ENCODE measurements at places on chromosomes 7 and 10. TPM values are rescaled to one million over a fixed set of nuclear protein-coding genes. Genes with fewer than 3 reads are reported as not detected.

DNA sequence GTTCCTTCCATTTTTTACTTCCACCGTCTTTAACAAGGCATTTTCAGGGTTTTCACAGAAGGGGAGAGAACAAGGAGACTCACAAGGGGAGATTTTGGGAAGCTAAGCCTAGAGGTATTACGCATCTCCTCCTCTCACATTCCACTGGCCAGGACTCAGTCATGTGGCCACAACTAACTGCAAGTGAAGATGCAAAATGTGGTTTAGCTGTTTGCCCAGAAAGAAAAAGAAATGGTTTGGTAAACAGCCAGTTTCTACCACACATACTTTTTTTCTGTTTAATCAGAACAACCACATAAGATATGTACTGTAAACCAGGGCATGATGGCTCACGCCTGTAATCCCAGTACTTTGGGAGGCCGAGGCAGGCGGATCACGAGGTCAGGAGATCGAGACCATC is 21.4 kb upstream of the HELLS start:
- H3K27ac ChIP-seq: no peak overlapping the region
- H3K36me3 ChIP-seq: no peaks in the 10 kb centered on the region
- H3K4me3 ChIP-seq: no peak overlapping the region
- DNase-seq: no peak

- H3K27ac ChIP-seq: no peak overlapping the region
- no peak overlapping the region for H3K4me3 ChIP-seq
- no peak for DNase-seq
- H3K27me3 ChIP-seq: no peaks in the 10 kb centered on the region
Measured at GRCh38 chr7:115135146-115135545, 213.3 kb downstream of the MDFIC start.

Gene TMEM178B
- not detected for total RNA-seq

Gene ASL
- total RNA-seq: 28.8 TPM

Gene SHTN1
- total RNA-seq: 0.54 TPM

DNA sequence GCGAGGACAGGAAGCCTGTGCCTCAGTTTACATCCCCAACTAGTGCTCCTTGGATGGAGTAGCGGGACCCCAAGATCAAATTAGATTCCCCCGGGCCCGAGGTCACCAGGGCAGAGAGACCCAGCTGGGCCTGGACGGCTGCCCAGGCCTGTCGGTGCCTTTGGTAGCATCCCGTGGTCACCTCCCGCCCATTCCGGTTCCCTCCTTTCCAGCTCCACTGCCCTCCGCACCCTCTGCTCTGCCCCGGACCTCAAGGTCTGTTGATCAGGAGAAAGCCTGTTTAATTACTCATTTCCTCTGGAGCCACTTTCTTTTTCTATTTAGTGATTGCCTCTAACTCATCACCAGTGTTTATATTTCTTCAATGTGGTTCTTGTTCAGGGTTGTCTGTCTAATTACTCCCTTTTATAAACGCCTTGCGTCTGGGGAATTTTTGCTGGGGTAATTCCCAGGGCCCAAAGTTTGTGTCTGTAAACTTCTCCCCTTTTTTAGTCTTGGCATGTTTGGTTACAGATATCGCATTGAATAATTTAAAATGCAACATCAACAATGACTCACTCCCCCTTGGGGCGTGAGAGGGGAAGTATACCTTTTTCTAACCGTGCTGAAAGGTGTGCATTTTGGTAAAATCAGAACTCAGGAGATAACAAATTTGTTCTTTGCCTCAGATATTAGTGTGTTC is 1.9 kb downstream of the FOXK1 start:
- peak overlapping the region; percentile 94 for H3K27ac ChIP-seq
- H3K4me1 ChIP-seq: peaks cover 20% of the 10 kb centered on the region
- no peaks in the 10 kb centered on the region for H3K27me3 ChIP-seq
- H3K4me3 ChIP-seq: peak overlapping the region; percentile 91

Gene PLEKHS1
- not detected for total RNA-seq

DNA sequence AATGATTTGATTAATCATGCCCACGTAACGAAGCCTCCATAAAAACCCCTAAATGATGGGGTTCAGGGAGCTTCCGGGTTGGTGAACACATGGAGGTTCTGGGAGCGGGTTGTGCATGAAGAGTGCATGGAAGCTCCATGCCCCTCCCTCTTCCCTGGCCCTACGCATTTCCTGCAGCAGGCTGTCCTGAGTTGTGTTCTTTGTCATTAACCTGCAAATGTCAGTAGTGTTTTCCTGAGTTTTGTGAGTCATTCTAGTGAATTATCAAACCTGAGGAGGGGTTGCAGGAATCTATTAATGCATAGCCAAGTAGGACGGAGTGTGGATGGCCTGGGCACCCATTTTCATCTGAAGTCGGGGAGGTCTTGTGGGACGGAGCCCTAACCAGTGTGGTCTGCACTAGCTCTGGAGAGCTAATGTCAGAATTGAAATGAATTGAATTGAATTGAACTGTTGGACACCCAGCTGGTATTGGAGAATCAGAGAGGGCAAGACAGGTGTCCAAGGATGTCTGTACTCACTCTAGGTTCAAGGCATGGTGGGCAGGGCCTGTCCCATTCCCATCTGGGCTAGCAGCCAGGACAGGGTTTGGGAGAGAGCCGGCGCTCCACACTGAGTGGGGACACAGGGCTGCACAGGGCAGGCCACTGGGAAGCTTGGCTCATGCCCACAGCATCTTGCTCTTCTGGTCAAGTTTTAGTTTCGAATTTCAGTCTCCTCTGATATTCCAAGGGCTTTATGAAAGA is 22.3 kb upstream of the ARHGAP22 start:
- no peak for DNase-seq
- H3K27me3 ChIP-seq: peaks cover 25% of the 10 kb centered on the region
- H3K4me3 ChIP-seq: no peak overlapping the region
- H3K4me1 ChIP-seq: no peaks in the 10 kb centered on the region

- no peak for DNase-seq
- no peaks in the 10 kb centered on the region for H3K4me1 ChIP-seq
- no peak overlapping the region for H3K4me3 ChIP-seq
Measured at GRCh38 chr7:114789161-114789560, 132.7 kb upstream of the MDFIC start.

DNA sequence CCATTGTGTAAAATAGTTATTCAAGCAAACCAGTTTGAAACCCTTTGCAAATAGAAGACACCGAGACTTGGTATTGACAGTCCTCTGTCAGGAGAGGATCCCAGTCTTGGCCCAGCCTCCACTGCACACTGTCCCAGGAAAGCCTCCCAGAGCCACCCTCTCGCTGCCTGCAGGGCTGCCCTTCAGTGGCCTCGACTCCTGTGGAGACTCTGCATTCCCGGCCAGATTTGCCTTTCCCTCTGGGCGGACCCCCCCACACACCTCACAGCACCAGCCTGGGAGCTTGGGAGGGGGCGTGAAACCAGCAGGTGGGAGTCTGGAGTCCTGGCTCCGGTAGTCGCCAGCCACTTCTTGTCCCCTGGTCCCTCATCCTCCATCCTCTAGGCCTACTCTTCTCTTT is 48.7 kb downstream of the GRK5 start:
- H3K27me3 ChIP-seq: no peaks in the 10 kb centered on the region
- H3K4me3 ChIP-seq: no peak overlapping the region
- peaks cover 8% of the 10 kb centered on the region for H3K4me1 ChIP-seq
- no peak overlapping the region for H3K27ac ChIP-seq
- peaks cover 5% of the 10 kb centered on the region for H3K36me3 ChIP-seq
- no peak for DNase-seq

DNA sequence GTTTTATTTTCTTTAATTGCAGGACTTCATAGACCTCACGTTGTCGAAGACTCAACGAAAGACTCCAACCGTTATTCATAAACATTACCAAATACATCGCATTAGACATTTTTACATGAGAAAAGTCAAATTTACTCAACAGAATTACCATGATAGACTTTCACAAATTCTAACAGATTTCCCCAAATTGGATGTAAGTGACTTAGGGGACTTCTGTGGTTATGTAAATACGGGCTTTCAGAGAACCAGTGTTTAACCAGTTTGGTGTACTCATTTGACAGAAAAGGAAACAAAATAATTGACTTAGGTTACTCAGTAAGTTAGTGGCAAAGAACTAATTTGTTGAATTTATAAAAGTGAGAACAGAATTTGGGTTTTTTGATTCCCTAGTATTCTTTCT is 4.2 kb downstream of the GTPBP4 start:
- no peak overlapping the region for H3K4me3 ChIP-seq
- peaks cover 19% of the 10 kb centered on the region for H3K4me1 ChIP-seq
- H3K27ac ChIP-seq: no peak overlapping the region
- H3K27me3 ChIP-seq: no peaks in the 10 kb centered on the region
- no peak for DNase-seq

- no peak overlapping the region for H3K27ac ChIP-seq
- no peak for DNase-seq
- peaks cover 20% of the 10 kb centered on the region for H3K27me3 ChIP-seq
- no peak overlapping the region for H3K4me3 ChIP-seq
- H3K4me1 ChIP-seq: no peaks in the 10 kb centered on the region
Measured at GRCh38 chr7:69659983-69660382, 61.7 kb downstream of the AUTS2 start.

DNA sequence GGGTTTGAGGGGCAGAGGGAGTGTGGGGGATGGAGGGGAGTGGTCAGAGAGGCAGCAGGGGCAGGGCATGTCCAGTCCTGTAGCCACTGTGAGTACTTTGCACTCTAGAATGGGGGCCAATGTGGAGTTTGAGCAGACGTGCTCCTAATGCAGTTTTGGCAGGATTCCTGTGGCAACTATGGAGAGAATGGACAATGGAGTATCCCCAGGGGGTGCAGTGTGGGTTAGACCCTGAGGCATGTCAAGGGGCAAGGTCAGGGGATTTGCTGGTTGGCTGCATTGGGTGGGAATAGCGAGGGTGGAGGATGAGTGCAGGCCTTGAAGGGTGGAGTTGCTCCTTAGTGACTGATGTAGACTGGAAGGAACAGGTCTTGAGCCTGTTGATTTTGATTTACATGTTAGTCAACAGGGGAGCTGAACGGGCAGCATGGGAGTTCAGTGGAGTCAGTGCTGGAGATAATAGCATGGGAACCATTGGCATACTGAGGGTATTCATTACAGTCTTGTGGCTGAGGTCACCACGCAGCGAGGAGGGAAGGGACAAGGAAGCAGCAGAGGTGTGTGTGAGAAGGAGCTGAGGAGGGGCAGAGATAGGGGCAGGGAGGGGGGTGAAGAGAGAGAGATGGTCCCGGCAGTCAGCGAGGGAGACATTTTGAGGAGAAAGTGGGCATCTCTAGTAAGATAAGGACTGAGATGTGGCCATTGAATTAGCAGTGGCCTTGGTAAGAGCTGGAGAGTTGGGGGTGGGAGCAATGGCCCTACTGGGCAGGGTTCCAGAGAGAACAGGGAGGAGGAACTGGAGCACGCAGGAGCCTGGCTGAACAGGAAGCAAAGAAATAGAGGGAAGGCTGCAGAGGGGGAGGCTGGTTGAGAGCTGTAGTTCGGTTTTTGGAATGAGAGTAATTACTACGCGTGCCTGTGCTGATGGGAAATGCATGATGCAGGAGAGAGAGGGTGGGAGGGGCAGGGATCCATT is 112.7 kb downstream of the CCNY start:
- H3K27me3 ChIP-seq: no peaks in the 10 kb centered on the region
- H3K4me3 ChIP-seq: peak overlapping the region; percentile 44
- peak overlapping the region; percentile 82 for H3K27ac ChIP-seq

DNA sequence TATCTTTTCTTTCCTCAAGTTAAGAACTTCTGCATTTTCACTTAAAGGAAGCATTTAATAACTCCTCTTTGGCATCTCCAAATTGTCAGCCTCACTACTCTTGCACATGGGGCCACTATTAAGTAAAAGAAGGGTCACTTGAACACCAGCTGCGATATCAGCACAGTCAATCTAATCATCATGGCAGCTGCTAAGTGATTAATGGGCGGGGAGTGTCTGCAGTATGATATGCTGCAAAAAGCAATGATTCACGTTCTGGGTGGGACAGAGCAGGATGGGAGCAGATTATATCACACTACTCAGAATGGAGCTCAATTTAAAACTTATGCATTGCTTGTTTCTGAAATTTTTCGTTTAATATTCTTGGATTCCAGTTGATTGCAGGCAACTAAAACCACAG is 447.4 kb upstream of the PFKP start:
- H3K27ac ChIP-seq: no peak overlapping the region
- H3K4me1 ChIP-seq: no peaks in the 10 kb centered on the region
- H3K36me3 ChIP-seq: no peaks in the 10 kb centered on the region
- H3K4me3 ChIP-seq: no peak overlapping the region
- H3K27me3 ChIP-seq: no peaks in the 10 kb centered on the region
- no peak for DNase-seq

Gene WEE2
- total RNA-seq: not detected

- H3K4me1 ChIP-seq: no peaks in the 10 kb centered on the region
- H3K36me3 ChIP-seq: no peaks in the 10 kb centered on the region
- peaks cover 14% of the 10 kb centered on the region for H3K27me3 ChIP-seq
- DNase-seq: no peak
- H3K27ac ChIP-seq: no peak overlapping the region
Measured at GRCh38 chr7:65449505-65449852, 75.8 kb downstream of the ZNF92 start.

Gene NOS3
- 15.8 TPM for total RNA-seq

- peaks cover 34% of the 10 kb centered on the region for H3K36me3 ChIP-seq
- peaks cover 1% of the 10 kb centered on the region for H3K27me3 ChIP-seq
- H3K4me1 ChIP-seq: peaks cover 30% of the 10 kb centered on the region
- H3K27ac ChIP-seq: no peak overlapping the region
Measured at GRCh38 chr10:91188889-91189288, 31.6 kb upstream of the PCGF5 start.

- DNase-seq: no peak
- no peak overlapping the region for H3K4me3 ChIP-seq
- no peaks in the 10 kb centered on the region for H3K4me1 ChIP-seq
- H3K36me3 ChIP-seq: no peaks in the 10 kb centered on the region
- H3K27me3 ChIP-seq: no peaks in the 10 kb centered on the region
Measured at GRCh38 chr7:108848486-108848885, 278.8 kb downstream of the DNAJB9 start.

- H3K27ac ChIP-seq: no peak overlapping the region
- no peak overlapping the region for H3K4me3 ChIP-seq
- DNase-seq: no peak
- H3K4me1 ChIP-seq: peaks cover 6% of the 10 kb centered on the region
- peaks cover 57% of the 10 kb centered on the region for H3K27me3 ChIP-seq
Measured at GRCh38 chr10:118596426-118597124, 1.1 kb upstream of the PRLHR start.

GRCh38 chr10:50395271-50395670 is 144.0 kb upstream of the ASAH2 start:
- H3K27me3 ChIP-seq: no peaks in the 10 kb centered on the region
- no peak overlapping the region for H3K4me3 ChIP-seq
- peaks cover 8% of the 10 kb centered on the region for H3K36me3 ChIP-seq
- H3K4me1 ChIP-seq: peaks cover 6% of the 10 kb centered on the region

Gene ADCY1
- total RNA-seq: 0.03 TPM

Gene OR6B1
- not detected for total RNA-seq
